Activated naive CD4-positive, alpha-beta T cell treated with anti-CD3 and anti-CD28 coated beads for 36 hours (primary cell): ENCODE measurements at places on chromosomes 16 and 17.
A peak's percentile ranks its signal among the peaks of the same experiment; 100 is the strongest.

- DNase-seq: no peak
These were observed 473.9 kb downstream of the XYLT1 start for GRCh38 chr16:16996827-16997226.

GRCh38 chr17:82239926-82240505 is 11.2 kb downstream of the SLC16A3 start:
- DNase-seq: no peak

DNA sequence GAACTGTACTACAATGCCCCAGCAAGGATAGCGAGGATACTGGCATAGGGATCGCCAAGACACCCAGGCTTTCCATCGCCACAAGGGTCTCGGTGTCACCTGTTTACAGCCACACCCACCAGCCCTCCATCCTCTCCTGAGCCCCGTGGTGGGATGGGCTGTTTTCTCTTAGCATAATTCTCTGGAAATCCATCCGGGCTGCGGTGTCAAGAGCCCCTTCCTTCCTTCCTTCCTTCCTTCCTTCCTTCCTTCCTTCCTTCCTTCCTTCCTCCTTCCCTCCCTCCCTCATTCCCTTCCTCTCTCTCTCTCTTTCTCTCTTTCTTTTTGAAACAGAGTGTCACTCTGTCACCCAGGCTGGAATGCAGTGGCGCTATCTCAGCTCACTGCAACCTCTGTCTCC is 36.0 kb upstream of the BAHCC1 start:
- no peak for DNase-seq

- DNase-seq: no peak
These were observed 7.8 kb upstream of the N4BP1 start for GRCh38 chr16:48617711-48618148.

DNA sequence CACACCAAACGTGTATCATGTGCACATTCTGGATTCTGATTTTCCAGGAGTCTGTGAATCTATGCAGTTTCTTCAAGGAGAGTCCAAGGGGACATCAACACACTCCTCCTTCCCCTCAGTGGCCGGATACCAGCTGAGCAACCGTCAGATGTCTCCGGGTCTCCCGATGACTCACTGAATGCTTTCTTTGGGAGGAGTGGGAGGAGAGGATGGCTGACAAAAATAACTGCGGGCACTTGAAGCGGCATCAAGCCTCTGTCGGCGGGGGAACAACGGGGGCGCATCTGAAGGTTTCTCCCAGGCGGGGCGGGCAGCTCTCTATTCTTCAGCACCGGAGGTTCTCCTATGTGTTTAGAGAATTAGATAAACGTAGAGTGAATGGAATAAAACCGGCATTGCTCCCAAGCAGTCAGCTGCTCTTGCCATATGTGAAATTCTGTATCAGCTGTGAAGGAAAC is 24.6 kb upstream of the LRRC75A start:
- DNase-seq: no peak

- no peak for DNase-seq
These were observed 21.5 kb downstream of the COPZ2 start for GRCh38 chr17:48016112-48016511.

GRCh38 chr16:19717314-19717713 is 713 bp downstream of the KNOP1 start:
- DNase-seq: no peak

DNA sequence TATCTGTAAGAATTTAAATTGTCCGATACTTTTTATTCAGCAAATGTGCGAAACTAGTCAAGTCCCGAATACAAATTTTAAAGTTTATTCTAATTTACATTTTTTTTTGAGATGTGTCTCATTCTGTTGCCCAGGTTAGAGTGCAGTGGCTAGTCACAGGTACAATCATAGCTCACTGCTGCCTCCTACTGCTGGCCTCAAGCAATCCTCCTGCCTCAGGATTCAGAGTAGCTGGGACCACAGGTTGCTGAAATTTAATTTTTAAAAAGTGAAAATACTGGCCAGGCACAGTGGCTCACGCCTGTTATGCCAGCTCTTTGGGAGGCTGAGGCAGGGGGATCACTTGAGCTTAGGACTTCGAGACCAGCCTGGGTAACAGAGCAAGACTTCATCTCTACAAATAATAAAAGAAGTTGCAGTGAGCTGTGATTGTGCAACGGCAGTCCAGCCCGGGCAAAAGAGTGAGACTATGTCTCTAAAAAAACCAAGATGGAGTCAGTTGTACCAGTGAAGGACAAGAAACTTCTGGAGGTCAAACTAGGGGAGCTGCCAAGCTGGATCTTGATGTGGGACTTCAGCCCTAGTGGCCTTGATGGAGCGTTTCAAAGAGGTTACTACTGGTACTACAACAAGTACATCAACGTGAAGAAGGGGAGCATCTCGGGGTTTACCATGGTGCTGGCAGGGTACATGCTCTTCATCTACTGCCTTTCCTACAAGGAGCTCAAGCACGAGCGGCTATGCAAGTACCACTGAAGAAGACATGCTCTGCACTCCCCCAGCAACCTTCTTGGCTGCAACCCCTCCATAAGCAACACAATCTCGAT is 5.6 kb downstream of the POLG2 start:
- DNase-seq: peak; percentile 75

GRCh38 chr16:10684511-10685151 is 10.1 kb downstream of the TEKT5 start:
- DNase-seq: no peak

- DNase-seq: no peak
These were observed 818.6 kb downstream of the KCNJ2 start for GRCh38 chr17:70987867-70988340.

GRCh38 chr16:62709794-62710193 is 673.6 kb upstream of the CDH8 start:
- DNase-seq: no peak

GRCh38 chr17:65677932-65678331 is 116.5 kb upstream of the AXIN2 start:
- DNase-seq: no peak

- no peak for DNase-seq
These were observed 14.7 kb downstream of the TMEM11 start for GRCh38 chr17:21199311-21199710.

- no peak for DNase-seq
These were observed 88.2 kb upstream of the CACNG5 start for GRCh38 chr17:66746736-66747135.

GRCh38 chr17:2933606-2934005 is 129.8 kb downstream of the OR1D5 start:
- no peak for DNase-seq

DNA sequence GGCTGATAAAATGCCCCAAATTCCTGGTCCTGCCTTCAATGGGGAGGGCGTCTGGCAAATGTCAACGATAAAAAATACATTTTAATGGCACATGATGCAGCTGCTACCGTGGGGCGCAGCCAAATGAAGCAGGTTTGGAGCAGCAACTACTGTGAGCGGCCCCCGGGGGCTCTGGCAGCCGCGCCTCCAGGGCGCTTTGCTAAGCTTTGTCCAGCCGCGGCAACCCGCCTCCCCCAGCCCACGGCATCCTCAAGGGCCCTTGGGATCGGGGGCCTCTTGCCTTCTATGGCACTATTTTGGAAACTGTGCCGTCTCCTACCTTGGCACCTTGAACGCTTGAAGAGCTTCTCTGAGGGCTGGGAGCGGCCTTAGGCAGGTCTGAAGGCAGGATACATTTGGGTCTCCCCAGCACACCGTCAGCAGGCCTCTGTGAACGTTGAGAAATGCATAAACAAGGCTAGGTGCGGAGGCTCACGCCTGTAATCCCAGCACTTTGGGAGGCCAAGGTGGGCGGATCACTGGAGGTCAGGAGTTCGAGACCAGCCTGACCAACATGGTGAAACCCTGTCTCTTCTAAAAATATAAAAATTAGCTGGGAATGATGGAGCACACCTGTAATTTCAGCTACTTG is 25.1 kb downstream of the TBX4 start:
- DNase-seq: no peak

DNA sequence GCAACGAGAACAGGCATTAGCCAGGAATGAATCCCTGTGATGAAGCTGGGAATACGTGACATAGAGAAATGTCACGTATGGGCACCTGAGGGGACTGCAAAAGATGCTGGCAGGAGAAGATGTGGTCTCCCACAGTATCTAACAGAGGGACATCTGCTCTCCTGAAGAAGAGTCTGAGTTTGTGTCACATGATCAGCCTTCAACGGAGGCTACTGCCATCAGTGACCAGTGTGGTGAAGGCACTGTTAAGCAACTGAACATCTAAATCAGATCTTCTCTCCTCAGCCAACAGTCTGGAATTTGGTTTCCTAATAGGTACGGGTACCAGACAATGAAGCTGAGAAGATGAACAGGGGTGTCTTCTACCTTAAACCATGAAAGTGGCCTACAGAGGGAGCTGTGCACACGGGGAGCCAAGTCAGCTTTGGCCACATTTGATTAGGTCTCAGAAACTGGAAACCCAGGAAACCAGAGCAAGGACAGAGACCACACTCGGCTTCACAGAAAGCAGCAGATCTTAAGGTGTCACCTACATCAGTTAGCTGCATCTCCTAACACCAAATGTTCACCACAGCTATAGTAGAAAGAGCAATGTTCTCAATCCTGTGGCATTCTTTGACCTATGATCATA is 41.8 kb downstream of the BRD7 start:
- peak; percentile 81 for DNase-seq

DNA sequence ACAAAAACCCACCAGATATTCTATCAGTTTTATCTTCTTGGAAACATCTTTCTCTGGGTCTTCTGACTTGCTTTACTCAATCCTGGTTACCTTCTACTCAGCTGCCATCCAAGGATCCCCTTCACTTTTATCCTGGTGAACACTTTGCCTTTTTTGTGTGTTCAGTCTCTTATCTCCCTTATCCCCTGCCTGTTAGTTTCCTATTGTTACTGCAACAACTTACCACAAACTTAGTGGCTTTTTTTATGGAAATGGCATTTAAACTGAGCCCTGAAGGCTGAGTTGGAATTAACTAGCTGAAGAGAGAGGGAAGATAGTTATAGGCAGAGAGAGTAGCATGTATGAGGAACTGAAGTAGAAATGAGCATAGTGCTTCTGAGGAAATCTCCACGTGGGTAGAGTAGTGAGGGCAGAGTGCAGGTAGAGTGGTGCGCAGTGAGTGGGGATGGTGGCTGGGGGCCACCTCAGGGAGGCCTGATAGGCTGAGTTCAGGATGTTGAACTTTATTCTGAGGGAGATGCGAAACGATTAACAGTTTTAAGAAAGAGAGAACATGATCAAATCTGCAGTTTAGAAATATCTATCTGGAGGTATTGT is 26.3 kb downstream of the TANGO6 start:
- no peak for DNase-seq

GRCh38 chr16:66360624-66361324 is 5.7 kb upstream of the CDH5 start:
- no peak for DNase-seq

GRCh38 chr16:50208460-50208931 is 55.4 kb downstream of the TENT4B start:
- DNase-seq: no peak

DNA sequence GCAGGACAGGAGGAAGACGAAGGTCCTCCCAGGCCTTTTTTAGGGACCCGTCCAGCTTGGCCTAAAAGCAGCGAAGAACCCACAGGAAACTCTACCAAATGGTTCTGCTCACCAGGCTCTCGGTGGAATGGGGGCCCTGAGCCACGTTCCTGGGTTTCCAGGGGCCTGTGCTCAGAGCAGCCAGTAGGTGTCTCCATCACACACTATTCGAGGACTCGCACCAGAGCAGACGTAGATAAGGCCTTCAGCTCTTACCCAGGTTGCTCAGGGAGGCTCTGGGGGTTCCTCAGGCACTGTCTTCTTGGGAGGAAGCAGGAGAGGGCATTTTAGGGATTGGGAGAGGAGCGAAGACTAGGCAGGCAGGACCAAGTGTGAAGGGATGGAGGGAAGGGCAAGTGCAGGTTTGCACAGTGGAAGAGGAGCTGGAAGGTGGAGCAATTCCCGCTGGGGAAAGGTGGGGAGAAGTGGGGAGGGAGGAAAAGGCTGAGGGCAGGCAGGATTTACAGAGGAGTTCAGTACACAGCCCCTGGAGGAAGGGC is 157.1 kb downstream of the RGS9 start:
- DNase-seq: peak; percentile 76

DNA sequence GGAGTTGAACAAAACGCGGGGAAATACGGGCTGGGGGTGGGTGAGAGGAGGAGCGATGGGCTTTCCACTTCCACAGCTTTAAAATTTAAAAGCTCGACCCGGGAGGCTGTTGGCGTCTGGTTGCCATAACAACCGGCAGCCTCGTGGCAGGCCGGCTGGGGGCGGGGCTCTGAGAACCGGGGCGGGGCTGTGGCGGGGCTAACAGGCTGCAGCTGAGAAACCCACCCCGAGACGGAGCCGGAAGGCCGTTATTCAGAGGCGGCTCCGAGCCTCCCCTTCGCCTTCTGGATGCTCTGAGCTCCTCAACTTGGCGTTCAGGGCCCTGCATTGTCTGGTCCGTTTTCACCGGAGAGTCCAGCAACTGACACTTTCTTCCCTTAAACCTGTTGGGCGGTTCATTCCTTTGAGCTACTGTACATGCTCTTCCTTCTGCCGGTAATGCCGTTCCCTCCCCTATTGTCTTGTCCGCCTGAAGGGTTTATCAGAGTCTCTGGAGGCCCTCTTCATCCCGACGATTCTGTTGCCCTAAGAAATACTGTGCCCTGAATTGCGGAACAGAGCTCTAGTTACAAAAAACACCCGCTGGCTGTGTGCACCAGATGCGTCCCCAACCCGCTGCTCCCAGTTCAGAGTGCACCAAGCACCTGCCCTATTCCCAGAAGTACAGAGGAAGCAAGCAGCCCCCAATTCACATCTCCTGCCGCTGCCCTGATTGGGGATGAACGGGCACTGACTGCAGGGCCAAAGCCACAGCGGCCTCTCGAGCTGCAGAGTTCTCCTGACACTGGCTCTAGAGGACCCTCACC is 596 bp downstream of the DNAAF8 start:
- peak; percentile 92 for DNase-seq

- no peak for DNase-seq
These were observed 1.5 kb downstream of the CRK start for GRCh38 chr17:1454541-1454940.

- peak; percentile 61 for DNase-seq
These were observed 26.2 kb upstream of the RFFL start for GRCh38 chr17:35089586-35090296.

DNA sequence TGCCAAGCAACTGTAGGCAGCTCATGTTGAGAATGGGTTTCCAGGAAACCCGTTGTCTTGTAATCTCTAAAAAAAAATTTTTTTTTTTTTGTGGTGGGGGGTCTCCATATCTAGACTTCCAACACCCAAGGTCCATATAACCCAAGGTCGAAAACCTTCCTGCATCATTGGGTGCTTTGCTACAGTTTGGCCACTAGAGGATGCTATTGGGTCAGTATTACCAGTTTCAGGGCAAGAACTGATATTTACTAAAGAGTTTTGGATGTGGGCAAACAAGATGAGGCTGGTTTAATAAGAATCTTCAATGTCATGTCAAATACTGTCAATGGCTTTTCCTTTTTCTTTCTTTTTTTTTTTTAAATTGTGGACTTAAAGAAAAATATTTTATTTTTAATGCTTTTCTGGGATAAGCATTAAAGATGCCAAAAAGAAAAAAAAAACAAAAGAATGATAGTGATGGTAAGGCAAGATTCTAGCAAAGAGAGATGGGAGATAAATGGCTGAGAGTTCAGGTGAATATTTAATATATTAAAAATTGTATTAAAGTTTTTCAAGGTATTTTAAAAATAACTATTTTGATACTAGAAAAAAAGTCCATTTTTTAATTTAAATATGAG is 62.2 kb downstream of the DHRS7C start:
- peak; percentile 21 for DNase-seq

- peak; percentile 52 for DNase-seq
These were observed 10.0 kb upstream of the SKAP1 start for GRCh38 chr17:48439875-48440505.

- no peak for DNase-seq
These were observed 67.9 kb upstream of the AMZ2 start for GRCh38 chr17:68179926-68180285.
